ENCODE measurements at places on chromosomes 16 and 17.

- DNase-seq: no peak
Measured at GRCh38 chr17:83091257-83092141, 12.1 kb downstream of the METRNL start.

DNA sequence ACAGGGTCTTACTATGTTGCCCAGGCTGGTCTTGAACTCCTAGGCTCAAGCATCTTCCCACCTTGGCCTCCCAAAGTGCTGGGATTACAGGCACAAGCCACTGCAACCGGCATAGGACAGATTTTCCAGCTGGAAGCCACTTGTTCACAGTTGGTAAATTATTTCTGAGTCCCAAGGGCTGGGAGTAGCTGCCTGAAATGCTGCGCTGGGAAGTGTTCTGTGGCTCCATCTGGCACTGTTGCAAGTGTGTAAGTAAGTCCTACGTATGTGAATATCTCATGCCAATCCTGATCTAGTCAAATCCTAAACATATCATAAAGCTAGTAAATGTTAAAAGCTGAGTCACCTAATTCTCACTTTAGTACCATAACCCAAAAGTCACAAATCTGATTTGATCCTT is 48.1 kb downstream of the YWHAE start:
- no peak for DNase-seq

DNA sequence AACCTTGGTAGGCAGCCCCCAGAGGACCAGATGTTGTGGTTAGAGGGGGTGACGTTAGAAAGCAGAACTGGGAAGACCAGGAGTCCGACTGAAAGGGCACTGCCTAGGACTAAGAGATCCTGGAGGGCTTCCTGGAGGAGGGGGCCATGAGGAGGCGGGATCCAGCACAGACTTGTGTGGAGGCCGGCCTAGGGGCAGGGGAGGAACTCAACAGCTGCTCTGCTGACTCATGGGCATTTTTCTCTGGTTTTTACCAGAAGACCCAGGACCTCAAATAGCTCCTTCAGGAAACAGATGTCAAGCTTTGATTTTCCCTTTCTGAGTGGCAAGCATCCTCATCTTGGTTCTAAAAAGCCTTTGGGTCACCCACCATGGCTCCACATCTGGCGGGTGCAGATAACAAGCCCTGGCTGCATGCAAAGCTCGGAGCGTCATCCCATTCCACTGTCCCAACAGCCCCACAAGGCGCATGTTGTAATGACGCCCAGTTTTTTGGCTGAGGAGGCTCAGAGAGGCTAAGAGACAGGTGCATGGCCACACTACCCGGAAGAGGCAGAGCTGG is 29.0 kb downstream of the IL21R start:
- DNase-seq: no peak

GRCh38 chr17:48002916-48003416 is 32.1 kb downstream of the CDK5RAP3 start:
- no peak for DNase-seq

DNA sequence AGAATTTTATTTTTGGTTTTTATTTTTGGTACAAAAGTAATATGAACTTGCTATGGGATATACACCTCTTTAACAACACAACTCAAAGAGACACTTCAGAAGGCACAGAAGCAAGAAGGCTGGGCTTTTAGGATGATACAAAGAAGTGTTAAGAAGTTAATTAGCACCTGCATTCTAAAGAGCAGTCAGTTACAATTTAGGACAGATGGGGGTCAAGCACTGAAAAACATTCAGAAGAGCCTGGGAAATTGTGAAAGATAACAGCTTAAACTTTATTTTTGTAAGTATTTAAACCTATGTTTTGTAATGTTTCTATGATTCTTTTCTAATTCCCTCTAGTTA is 163.5 kb downstream of the CDH8 start:
- DNase-seq: no peak

GRCh38 chr17:75031972-75032719 is 14.6 kb downstream of the ATP5PD start:
- no peak for DNase-seq
